ENCODE measurements at places on chromosomes 3 and 15.

DNA sequence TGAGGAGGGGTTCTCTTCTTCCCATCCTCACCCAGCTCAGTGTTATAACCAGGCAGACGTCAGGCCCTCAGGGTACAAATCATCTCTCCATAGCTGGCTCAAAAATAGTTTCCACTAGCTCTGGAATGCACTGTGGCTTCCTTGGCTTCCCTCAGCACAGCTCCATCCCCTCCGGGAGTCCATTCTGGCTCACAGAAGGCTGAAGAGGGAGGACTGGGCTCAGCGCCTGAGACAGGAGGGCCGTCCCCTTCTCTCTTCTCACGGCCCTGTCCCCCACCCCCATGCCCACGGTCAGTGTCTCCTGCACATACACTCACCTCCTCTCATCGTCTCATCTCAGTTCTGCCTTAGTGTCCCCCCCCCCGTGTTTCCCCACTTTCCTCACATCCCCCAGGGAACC lies 50.1 kb downstream of the UMPS start:
- DNase-seq: no peak

DNA sequence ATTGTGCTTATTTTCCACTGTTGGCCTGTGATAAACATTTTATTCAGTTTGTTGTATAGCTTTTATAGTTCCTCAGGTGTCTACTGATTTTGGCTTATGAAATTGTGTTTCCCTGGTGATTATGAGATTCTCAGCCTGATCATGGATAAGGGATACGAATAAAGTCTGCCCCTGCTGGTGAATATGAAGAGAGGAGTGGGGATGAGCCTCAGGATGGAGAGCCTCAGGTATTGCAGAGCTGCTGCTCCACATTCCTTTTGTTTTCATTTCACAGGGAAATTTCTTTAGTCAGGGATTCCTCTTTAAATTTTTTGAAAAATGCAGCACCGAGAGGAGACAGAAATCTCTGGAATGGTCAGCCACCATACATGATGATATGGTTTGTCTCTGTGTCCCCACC lies 14.7 kb upstream of the RAB6B start:
- DNase-seq: no peak

DNA sequence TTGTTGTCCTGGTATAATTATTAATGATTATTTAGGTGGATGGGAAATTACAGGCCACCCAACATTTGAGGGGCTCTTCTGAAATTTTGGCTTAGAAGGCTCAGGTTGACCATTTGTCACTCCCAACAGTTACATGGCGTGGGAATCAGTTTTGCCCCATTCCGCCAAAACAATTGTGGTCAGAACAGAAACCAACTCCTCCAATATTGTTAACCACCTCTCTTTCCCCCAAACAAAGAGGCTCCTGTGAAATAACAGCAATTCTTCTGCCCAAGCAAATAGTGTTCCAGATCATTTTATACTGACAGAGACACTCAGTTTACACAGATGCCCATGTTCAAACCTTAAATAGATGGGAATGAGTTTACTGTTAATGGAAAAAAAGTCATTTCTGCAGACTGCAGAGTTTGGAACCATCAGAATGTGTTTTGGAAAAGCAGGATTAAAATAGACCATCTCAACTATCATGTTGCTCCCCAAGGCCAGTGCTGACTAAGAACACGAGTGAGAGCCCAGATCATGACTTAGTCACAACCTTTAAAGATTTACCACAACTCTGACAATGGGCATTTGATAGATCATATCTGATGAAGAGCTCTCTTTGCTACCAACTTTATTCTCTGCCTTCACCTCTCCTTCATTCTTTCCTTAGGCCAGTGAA lies 102.1 kb downstream of the DUT start:
- DNase-seq: peak; percentile 13

- no peak for DNase-seq
Measured at GRCh38 chr15:39535466-39535865, 45.4 kb upstream of the THBS1 start.

DNA sequence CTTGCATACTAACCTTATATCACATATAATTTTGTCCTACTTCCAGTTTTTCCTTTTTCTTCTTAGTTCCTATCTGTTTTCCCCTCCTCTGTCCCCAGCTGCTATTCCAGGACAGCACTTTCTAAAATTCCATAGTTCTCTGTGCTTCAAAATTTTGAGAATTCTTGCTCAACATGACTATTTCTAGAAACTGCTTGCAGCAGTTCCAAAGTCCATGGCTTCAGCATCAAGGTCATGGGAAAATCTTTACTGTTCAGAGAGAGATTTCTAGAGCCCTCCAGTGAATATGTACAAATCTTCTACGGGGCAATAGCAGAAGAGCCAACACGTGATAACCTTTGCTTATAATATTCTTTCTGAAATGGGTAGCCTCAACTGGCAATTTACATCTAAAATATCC lies 76.1 kb upstream of the PHLDB2 start:
- DNase-seq: no peak

DNA sequence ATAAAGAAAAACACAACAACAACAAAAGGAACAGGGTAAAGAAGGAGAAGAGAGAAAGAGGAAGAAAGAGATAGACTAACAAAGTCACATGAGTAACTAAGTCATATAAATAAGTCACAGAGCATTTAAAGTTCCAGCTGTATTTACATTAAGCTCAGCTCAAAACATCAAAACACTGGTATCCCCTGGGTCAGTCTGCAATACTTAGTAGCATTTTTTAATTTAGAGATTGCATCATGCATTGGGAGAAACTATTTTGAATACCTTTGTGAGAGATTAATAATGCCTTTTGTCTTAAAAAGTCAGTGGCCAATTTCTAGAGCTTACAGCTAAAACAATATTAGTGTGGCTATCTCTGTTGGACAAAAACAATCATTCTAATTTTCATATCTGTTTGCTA lies 78.4 kb downstream of the NEK10 start:
- DNase-seq: no peak

DNA sequence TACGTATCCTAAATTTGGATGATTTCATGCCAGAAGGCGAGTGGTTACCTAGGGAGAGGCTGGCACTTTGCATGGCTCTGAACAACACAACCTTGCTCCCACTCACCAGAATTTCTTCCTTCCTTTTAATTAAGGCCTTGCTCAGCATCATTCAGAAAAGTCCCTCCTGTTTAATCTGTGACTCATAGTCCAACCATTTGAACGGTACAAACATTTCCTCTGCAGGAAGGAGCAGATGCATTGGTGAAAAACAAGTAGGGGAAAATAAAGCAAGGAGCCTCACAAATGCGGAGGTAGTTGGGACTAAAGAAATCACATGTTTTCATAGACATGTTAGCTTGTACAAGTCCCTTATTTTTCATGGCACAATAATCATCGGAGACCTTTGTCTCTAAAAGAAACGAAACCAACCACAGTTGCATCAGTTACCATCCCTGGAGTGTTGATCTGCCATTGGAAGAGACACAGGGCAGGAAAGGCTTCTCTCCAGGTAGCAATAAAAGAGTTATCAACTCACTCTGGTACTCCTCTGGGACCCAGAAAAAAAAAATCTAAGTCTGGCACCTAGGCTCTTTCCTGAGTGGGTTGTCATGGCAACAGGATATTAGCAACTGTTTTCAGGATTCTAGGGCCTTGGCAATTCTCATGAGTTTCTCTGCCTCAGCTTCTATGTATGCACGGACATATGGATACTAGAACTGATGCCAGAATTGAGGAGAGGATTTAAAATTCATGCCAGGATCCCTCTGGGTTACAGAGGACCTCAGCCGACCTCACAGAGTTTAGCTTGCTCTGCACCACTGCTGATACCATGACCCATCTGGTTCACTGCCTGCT lies 255.4 kb upstream of the ARPP21 start:
- no peak for DNase-seq

Data from GM20000 (cell line).